NCI-H1930 (cell line): ENCODE measurements at places on chromosomes 5 and 9.
A peak's percentile ranks its signal among the peaks of the same experiment; 100 is the strongest.

- no peak for DNase-seq
Observed at GRCh38 chr5:125002727-125003598, 256.5 kb upstream of the ZNF608 start.

DNA sequence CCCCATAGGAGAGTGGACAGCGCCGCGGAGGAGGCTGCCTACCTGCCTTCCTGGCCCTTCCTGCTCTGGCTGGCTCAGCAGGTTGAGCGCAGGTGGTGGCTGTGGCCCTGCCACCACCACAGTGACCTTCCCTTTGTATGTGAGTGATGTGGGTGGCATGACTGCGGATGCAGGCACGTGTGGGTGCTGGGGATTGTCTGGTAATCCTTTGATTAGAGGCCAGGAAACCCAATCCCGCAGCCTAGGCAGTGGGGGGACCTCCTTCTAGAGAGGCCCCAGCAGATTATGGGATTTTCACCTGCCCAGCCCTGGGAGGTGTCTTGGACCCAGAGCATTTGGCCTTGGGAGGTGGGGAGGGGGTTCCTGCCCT, 16.5 kb downstream of the RXRA start:
- no peak for DNase-seq

DNA sequence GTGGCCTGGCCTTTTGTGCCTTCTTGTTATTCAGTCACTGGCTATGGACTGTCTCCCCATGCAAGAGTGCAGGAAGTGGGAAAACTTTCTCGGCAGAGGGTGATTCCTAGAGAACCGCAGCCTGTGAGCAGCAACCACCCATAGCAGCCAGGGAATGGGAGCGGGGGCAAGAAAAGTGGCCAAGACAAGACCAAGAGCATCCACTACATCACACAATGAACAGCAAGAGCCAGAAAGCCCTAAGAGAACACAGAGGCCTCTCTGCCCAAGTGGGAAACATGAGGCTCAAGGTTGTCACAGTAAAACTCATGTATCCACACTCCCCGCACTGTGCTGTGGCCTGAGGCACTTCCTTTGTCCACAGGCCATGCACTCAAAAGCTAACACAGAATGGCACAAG, 129.1 kb upstream of the FSTL4 start:
- DNase-seq: no peak

GRCh38 chr5:56479696-56480077, 246.6 kb upstream of the ANKRD55 start:
- DNase-seq: no peak

- DNase-seq: peak; percentile 19
Observed at GRCh38 chr5:67209141-67209771, 12.7 kb upstream of the CD180 start.

- DNase-seq: no peak
Observed at GRCh38 chr5:37751227-37751626, 88.6 kb downstream of the GDNF start.

DNA sequence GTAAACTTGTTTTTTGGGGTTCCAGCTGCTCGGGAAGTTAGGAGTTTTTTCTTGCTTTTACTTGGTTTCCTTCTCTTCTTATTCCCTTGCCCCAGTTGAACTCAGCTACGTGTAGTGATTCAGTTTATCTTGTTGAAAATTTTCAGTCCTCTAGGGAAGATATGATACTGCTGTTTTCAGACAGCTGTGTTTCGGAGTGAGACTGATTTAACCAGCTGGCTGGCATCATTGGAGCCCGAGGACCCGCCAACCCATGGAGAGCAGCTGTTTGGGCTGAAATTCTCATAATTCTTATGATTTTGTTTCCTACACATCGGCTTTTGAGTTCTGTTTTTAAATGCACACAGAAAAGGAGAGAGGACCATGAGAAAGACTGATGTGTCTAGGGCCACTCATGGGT, 271.5 kb downstream of the NR3C1 start:
- no peak for DNase-seq

DNA sequence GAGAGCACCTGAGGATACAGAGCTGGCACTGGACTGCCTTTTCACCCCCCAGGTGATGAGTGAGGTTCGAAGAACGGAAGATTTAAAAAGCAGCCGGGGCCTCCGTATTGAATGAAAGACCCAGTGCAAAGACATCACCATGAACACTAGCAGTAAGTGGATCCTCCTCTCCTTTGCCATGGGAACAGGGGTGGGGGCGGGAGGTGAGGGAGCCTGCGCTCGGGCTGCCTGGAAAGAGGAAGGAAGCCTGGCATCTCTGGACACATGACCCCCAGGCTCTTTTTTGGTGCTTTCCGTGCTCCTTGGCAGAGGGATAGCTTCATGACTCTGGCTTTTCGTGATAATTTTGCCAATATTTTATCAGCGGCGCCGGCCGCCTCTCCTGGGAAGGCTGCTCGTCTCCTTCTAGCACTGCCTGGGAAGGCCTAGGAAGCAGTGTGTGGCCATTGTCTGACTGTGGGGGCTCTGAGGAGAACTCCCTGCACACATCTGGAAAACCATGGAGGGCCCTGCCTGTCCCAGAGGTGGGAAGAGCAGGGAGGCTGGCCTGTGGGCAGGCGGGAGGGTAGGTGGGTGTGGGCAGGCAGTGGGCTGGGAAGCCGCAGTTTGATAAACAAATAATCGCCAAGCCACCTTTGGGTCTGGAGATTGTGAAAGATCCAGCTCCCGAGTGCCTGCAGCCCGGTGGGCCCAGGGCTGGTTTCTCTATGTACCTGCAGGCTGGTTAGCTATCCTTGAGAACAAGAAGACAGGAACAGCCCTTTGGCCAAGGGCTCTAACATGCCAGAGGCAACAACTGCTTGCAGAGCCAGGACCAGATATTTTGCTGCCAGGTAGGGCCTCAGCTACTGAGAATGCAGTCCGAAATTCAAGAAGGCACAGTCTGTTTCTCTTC, 911 bp downstream of the ABLIM3 start:
- no peak for DNase-seq

- DNase-seq: peak; percentile 11
Observed at GRCh38 chr9:21154018-21154608, 12.3 kb downstream of the IFNA21 start.

GRCh38 chr5:43215073-43215631, 23.1 kb downstream of the NIM1K start:
- no peak for DNase-seq

- no peak for DNase-seq
Observed at GRCh38 chr5:31701642-31702299, 62.8 kb downstream of the PDZD2 start.

DNA sequence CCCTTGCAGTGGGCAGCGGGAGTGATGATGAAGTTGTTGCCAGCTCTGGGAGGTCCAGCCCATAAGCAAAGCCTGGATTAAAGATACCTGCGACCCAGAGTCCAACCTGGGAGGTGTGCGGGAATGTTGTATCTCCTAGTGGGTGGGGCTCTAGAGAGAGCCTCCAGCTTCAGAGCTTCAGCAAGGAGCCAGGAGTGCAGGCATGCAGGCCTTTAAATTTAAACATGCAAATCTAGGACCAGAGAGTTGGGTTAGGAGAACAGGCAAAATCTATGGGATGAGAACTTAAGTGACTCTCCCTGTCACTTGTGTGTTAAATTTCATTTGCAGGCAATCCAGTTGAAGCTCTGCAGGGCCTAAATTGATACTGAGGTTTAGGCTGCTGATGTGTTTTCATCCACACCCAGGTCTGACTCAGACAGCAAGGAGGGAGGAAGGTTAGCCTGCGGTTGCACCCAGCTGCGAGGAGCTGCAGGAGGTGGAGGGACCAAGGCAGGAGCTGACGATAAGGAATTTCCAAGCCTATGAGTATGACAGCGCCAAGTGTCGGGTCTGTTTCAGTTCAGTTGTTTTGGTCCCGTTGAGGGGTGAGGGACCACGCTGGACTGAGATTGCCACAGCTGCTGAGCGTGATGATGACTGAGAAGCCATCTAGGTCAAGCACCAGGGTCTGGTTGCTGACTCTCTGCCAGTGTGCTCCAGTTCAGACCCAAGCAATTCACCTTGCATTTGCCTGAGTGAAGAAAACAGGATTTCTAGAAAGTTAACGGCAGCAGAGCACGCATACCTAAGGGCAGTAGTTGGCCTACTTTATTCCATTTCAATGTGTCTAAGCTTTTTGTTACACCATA, 243.0 kb downstream of the ICE1 start:
- DNase-seq: no peak

- no peak for DNase-seq
Observed at GRCh38 chr5:124956471-124957029, 210.1 kb upstream of the ZNF608 start.

GRCh38 chr9:107976767-107977166, 487.2 kb upstream of the KLF4 start:
- no peak for DNase-seq

- DNase-seq: no peak
Observed at GRCh38 chr5:177994561-177995190, 1.4 kb downstream of the PROP1 start.

- DNase-seq: no peak
Observed at GRCh38 chr5:172754596-172755356, 16.2 kb downstream of the DUSP1 start.

GRCh38 chr5:32628049-32628844, 42.9 kb downstream of the SUB1 start:
- DNase-seq: no peak

GRCh38 chr5:72377910-72378638, 57.9 kb downstream of the PTCD2 start:
- DNase-seq: no peak

DNA sequence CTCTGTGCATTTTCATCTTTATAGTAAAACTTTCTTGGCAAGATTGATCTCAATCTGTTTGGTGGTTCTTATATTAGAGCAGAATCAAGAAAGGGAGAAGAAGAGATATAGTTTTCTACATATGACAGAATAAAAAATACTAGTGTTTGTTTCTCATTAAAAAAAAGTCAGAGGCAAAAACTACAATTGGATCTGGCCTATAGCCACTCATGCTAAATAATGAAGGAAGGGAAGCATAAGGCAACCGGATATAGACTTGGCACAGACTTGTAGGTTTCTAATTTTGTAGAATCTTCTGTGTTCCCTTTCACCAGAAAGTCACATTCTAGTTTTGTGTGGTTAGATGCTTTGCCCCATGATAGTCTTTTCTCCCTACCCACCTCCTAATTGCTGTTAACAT, 306.2 kb downstream of the PIK3R1 start:
- DNase-seq: no peak

- DNase-seq: no peak
Observed at GRCh38 chr5:171336521-171337209, 27.6 kb downstream of the TLX3 start.

- DNase-seq: no peak
Observed at GRCh38 chr5:51395245-51395644, 12.0 kb downstream of the ISL1 start.

DNA sequence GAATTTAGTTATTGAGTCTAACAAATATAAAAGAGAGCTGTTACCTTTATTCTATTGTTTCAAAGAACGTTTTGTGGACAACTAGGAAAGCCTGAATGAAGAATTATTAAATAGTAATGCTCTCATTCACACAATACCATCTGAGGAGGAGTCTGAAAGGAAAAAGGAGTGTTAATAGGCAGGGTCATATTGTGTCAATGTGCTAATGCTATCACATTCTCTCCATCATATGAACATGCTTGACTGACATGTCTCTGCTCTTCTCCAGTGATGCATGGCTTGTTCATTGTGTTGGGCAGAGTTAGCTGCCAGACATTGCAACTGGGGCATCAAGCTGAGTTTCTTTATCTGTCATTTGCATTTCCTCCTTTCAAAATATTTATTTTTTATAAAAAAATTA, 1578.0 kb downstream of the MAT2B start:
- no peak for DNase-seq

- no peak for DNase-seq
Observed at GRCh38 chr5:66553916-66554575, 42.1 kb upstream of the MAST4 start.

DNA sequence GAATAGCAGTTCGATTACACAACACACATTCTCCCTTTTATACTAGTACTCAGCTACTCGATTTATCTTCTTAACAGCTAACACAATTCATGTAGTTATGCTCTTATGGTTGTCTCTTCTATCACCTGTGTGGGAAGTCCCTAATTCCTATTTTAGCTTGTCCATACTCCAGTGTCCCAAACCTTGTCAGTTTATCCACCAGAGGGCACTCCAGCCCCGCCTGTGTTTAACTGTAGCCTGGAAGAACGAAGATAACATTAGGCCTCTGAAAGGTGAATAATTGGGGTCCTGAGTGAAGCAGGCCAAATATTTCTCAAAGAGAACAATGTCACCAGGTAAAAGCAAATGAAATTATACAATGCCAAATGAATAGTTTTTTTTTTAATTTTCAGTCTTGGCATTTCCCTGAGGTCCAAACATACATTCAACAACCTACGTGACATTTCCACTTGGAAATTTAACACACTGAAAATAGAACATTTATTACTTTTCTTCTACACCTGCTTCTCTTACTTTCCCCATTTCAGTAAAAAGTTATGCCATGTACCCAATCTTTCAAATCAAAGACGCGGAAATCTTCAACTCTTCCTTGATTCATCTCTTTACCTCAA, 560.7 kb downstream of the HTR1A start:
- DNase-seq: peak; percentile 44

DNA sequence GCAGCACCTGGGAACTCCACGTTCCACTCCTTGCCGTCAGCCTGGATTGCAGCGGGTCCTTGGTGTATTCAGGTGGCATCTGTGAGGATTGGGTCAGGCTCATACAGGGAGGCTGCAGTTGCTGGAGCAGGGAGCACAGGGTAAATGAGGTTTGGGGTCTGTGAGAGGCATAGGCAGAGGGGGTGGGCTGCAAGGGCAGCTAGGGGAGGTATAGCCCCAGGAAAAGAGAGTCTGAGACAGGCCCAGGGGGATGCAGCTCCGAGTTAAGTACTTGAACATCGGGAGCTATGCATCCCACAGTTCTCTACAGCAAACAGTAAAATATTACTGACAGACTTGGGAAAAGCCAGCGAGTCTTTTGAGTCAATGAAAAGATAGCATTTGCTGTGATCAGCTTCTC, 101.6 kb downstream of the TRIO start:
- DNase-seq: no peak

DNA sequence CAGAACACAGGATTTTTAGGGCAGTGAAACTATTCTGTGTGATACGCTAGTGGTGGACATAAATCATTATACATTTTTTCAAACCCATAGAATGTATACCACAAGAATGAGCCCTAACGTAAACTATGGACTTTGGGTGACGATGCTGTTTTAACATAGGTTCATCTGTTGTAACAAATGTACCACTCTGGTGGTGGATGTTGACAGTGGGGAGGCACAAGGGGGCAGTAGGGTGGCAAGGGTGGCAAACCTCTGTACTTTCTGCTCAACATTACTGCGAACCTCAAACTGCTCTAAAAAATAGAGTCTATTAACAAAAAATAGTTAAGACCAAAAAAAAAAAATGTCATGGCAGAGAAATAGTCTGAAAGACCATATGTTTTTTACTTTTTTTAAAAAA, 9.1 kb upstream of the MVB12B start:
- no peak for DNase-seq

- no peak for DNase-seq
Observed at GRCh38 chr5:3642231-3642630, 46.6 kb downstream of the IRX1 start.

GRCh38 chr5:58902305-58902704, 319.4 kb downstream of the RAB3C start:
- DNase-seq: no peak

- no peak for DNase-seq
Observed at GRCh38 chr5:176730815-176731475, 79.4 kb upstream of the UNC5A start.

GRCh38 chr9:5632540-5632939, 3.6 kb downstream of the RIC1 start:
- no peak for DNase-seq
